Activated gamma-delta T cell treated with Interleukin-2 at 50 U/mL for 16 hours (primary cell): ENCODE measurements at places on chromosomes 5 and 9.

DNA sequence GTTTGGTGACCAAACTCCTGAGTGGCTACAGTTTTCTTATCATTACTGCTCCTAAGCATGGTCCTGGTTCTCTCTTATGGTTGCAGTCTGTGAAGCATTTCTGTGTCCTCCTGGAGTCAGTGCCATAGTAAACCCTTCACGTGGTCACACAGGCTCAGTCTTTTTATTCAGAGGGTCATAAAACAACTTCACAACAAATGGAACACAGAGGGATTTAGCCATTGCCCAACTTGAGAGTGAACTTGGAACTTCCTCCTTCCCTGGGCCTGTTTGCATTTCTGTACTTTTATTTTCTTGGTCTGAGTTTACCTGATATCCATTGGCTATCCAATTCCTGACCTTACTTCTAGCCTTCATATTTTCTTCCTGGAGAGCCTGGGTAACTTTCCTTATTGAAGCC lies 144.9 kb downstream of the CCDC192 start:
- no peak for DNase-seq

GRCh38 chr5:74028976-74029375 lies 403.0 kb downstream of the ARHGEF28 start:
- DNase-seq = no peak

- DNase-seq = no peak
Observed at GRCh38 chr5:77015938-77016569, 14.2 kb upstream of the AGGF1 start.

- DNase-seq = no peak
Observed at GRCh38 chr9:37820142-37820541, 19.5 kb downstream of the DCAF10 start.

- DNase-seq = no peak
Observed at GRCh38 chr9:136669791-136670464, 7.2 kb downstream of the EGFL7 start.

GRCh38 chr9:113456235-113456634 lies 7.3 kb upstream of the RGS3 start:
- DNase-seq = no peak

GRCh38 chr5:18797222-18797621 lies 1163.0 kb downstream of the TAF11L14 start:
- no peak for DNase-seq

DNA sequence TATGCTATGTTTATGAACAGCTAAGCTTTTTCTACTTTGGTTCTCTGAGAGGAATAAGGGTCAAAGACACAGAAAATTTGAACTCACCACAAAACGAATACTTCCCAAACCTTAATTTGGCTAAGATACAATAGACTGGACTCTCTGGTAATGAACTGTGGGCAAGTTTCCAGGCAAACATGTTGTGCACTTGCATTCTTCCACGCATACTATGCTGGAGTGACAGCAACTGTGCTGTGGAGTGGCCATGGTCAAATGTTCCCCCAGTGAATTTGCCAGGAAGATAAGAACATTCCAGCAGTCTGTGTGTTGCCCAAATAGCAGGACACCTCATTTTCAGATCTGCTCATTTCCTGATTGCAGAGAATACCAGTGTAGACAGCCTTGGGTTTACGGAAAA lies 275.3 kb upstream of the IL12B start:
- DNase-seq = no peak

GRCh38 chr9:8417341-8417740 lies 617.8 kb upstream of the DMAC1 start:
- no peak for DNase-seq

GRCh38 chr5:78387468-78388153 lies 27.2 kb downstream of the SCAMP1 start:
- DNase-seq = no peak

GRCh38 chr5:31007672-31008071 lies 185.8 kb upstream of the CDH6 start:
- no peak for DNase-seq
